ENCODE measurements at places on chromosomes 2 and 18.

DNA sequence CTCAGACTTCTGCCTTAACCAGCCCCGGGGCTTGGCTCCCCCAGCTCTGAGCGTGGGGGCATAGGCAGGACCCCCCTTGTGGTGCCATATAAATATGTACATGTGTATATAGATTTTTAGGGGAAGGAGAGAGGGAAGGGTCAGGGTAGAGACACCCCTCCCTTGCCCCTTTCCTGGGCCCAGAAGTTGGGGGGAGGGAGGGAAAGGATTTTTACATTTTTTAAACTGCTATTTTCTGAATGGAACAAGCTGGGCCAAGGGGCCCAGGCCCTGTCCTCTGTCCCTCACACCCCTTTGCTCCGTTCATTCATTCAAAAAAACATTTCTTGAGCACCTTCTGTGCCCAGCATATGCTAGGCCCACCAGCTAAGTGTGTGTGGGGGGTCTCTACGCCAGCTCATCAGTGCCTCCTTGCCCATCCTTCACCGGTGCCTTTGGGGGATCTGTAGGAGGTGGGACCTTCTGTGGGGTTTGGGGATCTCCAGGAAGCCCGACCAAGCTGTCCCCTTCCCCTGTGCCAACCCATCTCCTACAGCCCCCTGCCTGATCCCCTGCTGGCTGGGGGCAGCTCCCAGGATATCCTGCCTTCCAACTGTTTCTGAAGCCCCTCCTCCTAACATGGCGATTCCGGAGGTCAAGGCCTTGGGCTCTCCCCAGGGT, 5.5 kb downstream of the CTDSP1 start:
- no peak for DNase-seq

GRCh38 chr18:49161627-49162026, 210.9 kb upstream of the SMAD7 start:
- DNase-seq, result no peak

DNA sequence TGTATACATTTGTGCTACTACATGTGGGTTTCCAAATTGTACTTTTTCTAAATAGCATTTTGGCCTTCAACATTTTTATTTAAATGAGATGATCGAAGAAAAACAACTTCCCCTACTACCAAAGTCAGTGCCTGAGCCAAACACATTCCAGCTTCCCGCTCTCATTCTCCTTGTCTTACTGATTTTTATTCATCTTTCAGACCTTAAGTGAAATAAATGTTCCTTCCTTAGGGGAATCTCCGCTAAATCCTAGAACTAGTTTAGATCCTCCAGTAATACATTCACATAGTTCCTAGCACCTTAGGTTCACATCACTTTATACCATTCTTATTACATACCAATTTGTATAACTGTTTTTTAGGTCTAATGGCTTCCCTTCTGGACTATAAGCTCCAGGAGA, 122.3 kb upstream of the COL3A1 start:
- DNase-seq, result no peak

DNA sequence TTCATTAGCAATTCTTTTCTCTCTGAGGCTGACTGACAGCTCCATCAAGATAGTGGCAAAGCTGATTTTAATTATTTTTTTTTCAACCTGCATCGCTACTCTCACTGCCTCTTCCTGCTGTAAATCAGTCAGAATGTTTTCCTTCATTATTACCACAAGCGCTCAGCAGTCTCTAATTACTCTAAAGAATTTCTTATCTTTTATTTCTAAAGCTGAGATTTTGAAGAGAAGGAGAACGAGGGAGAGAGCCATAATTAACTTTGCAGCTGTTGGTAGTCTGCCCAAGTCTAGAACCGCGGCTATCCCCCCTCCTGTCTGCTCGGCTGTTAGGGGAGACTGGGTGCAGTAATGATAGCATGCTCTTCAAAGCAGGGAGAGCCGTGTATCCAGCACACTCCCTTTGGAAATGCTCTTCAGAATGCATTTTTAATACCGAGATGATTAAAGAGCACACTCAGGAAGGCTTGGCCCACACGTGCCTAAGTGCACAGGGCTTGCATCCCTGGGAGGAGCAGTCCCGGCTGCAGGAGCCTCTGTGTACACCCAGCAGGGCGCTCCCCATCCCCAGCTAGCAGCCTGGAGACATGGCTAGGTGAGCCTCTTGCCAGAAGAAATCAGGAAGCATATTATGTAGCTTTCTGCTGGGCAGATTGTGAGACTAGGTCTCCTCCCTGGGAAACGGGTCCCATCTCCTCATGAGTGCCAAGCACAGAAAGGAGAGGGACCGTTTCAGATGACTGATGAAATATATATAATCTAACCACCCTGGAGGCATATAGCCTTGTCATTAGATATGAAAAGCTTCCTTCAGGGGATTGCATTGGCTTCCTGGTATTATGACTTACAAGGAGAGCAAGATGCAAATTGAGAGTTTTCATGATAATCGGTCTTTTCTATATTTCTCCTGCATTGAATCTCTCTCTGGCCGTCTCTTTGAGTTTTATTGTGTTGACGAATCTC, 555.2 kb downstream of the CMPK2 start:
- no peak for DNase-seq

GRCh38 chr2:33158482-33159003, 211.8 kb downstream of the LTBP1 start:
- DNase-seq, result no peak

DNA sequence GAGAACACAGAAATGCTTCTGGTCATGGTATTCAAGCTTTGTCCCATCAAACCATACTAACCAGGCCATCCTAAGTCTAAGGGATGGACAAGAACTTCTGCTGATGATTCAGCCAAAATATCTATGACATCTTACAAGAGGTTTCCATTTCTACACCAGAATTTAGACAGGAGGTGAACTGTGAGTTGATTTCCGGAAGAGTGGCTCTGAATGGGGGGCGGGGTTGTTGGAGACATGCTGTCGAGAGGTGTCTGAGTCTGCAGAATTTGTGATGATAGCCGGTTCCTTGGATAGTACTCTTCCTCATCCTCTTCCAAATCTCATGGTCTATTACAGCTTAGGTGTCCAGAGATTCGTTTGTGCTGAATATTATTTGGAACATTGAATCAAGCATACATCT, 408.7 kb upstream of the TCF4 start:
- no peak for DNase-seq

- no peak for DNase-seq
These were observed 42.5 kb downstream of the PSD4 start for GRCh38 chr2:113216321-113216720.

DNA sequence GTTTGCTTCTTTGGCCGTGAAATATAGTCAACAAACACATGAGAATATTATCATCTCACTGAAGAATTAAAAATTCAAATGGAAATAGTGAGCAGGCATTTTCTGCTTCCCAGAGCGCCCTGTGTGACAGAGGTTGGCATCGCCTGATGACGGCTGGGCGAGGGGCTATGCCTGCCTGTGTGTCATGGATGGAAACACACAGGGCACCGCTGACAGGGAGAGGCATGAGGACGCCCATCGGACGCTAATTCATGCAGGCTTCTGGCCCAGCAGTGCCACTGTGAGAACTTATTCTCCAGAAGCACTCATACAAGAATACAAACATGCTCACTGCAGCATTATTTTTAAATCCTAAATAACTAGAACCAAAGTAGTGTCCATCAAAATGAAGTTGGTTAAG, 61.4 kb upstream of the OTOS start:
- no peak for DNase-seq

DNA sequence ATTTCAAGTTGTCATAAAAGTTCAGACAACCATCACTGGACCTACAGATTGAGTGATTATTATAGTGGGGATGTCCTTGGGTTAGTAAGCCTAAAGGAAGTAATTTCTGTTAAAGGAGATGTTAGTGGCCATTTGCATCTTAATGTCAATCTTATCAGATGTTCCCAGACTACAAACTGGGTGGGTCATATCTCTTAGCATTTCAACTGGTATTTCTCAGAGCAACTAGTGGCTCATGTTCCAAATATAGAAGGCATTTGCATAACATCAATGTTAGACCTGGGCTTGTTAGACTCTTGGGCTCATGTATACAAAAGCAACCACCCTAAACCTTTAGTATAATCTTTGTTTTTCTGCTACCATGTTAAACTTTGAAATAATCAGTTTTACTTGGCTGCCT, 17.9 kb downstream of the PLEKHA3 start:
- no peak for DNase-seq

DNA sequence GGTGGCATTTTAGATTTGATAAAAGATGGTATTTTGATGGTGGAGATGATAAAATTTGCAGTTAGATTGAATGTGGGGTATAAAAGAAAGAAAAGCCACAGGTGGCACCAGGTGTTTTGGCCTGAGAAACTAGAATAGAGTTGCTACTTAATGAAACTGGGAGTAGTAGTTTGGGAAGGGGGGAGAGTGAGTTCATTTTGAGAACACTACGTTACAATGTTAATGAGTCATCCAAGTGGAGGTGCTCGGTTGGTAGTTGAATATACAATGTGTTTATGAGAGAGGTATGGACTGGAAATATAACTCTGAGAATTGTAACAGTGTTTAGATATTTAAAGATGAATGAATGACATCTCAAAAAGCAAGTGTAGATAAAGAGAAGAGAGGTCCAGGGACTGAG, 26.4 kb downstream of the EPG5 start:
- no peak for DNase-seq

DNA sequence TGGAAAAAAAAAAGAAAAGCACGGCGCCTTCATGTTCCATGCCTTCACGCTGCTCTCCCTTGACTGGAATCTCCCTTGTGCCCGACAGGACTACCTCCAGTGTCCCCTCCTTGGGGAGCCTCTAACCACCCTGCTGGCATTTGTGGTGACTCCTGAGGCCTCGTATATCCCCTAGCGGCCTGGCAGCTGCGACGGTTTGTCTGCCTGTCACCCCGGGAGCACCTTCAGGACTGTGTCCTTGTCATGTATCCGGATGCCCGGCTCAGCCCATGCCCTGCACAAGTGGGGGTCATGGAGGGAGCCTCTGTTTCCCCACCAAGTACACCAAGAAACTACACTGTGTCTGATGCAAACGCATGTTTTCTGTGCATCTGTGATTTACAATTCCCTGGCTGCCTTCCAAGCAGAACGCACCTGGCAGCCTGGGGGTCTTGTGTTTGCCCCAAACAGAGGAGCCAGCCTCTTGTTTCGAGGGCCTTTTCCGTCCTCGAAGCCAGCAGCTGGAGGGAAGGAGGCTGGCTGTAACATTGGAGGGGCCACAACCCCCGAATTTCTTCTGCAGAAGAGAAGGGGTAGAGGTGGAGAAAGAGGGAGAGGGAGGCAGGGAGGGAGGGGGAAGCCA, 18.9 kb downstream of the TWIST2 start:
- DNase-seq, result no peak

DNA sequence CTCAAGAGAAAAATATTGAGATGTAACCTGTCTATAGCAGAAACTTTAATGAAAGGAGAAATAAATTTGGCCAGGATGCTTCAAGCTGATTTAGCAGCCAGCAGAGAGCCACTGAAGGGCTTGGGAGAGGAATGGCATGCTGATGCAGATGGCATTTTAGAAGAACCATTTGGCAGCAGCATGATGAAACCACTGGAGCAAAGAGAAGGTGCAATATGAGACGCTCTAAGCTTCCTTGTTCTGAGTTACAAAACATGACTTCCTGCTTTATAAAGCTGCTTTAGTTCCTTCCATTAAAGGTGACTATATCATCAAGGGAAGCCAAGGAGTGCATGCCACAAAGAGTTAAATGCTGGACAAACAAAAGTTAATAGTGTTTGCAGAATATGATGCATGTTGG, 189.7 kb downstream of the PID1 start:
- DNase-seq, result no peak

DNA sequence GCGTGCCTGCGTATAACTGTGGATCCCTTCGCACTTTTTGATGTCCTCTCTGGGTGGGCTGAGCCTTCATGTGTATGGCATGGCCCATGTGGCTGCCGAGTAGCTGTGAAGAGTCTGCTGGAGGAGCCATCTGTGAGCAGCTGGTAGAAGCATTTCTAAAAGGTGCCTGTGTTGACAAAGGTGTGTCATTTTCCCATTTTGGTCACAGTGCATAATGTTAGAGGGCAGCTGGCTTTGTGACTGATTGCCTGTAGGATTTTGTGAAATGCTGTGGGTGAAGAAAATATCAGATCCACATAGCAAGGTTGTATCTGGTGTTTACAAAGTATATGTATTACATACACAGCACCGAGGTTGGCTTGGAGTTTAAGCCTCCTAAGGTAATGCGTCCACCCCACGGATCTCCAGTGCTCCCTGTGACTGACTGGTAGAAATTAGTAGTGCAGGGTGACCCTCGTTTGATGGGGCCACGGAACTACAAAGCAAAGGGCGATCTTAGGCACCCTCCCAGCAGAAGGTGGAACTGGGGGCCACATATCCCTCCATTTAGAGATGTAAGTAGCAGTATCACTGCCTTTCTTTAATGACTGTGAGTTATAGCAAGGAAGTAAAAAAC, 16.5 kb downstream of the GATA6 start:
- DNase-seq, result no peak

GRCh38 chr2:106130251-106130998, 63.7 kb downstream of the UXS1 start:
- DNase-seq, result peak; percentile 38

DNA sequence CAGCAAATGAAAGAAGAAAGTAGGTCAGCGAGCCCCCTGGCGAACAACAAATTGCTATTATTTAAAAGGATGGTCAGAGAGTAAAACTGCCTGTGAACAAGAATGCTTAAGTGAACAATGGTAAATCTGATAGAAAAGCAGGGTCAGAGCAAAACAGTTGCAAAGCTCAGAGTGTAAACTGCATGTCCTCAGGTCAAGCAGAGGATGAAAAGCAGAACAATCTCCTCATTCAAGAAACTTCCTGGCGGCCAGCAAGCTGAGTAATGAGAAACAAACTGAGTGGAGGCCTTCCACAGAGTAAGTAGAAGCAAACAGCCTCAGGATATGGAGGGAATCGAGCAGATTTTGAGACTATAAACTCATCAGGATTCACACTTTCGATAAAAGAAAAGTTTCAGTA, 117.9 kb downstream of the PPP1R1C start:
- no peak for DNase-seq

- no peak for DNase-seq
These were observed at the start of gene SMYD1 for GRCh38 chr2:88067598-88067997. SMYD1 (plus strand) TSS chr2:88067825; CDS start chr2:88067865, 40 bp downstream.

- DNase-seq, result no peak
These were observed 57.4 kb downstream of the CCBE1 start for GRCh38 chr18:59639821-59640220.

- no peak for DNase-seq
These were observed 290.5 kb downstream of the CLIP4 start for GRCh38 chr2:29405707-29406106.

DNA sequence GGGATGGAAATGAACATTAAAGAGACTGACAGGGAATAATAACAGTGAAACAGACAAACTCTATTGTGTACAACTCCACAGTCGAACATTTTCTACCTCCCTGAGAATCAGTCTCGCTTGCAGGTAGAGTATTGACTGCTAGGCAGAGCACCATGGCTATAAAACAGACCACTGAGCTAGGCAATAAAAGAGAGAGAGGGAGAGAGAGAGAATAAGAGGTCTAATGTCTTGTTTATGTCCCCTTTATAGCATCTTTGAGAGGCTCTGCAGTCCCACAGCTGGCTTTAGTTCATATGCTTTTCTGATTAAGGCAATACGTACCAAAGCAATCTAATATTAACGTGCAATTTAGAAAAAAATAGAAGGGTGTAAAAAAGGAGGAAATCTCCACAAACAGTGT, 652.6 kb downstream of the NRXN1 start:
- no peak for DNase-seq

All from NCI-H510A treated with DMSO at 0.1 percent for 48 hours (cell line).